Naive B cell (primary cell): ENCODE measurements at places on chromosomes 2 and 18. TPM values are rescaled to one million over a fixed set of nuclear protein-coding genes. Genes with fewer than 3 reads are reported as not detected.
A peak's percentile ranks its signal among the peaks of the same experiment; 100 is the strongest.

The NEURL3 gene
- not detected for polyA plus RNA-seq

DNA sequence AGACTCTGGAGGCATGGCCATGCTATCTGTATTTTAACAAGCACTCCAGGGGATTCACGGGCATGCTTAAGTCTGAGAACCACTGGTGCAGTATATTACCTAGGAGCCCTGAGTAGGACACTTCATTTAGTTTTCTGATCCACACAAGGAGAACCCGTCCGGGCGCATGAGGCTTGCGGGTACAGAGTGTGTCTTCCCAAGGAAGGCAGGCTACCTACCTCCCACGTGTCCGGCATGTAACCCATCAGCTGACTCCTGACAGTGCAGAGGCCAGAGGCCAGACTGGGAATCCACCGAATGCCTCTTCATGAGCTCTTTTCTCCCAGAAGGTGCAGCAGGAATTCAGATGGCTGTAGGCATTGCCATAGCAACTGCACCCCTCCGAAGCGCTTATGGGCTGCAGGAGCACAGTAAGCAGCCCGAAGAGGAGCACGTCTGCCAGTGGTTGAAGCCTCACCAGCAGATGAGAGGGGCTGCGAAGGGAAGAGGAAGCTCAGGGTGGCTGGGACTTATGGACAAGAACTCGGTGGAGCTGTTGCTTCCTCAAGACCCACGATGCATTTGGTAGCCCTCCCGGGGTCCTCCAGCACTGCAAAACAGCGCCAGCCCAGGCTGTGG, 33.8 kb upstream of the DNMT3A start:
- H3K4me1 ChIP-seq, result peaks cover 35% of the 10 kb centered on the region
- no peaks in the 10 kb centered on the region for H3K27me3 ChIP-seq

DNA sequence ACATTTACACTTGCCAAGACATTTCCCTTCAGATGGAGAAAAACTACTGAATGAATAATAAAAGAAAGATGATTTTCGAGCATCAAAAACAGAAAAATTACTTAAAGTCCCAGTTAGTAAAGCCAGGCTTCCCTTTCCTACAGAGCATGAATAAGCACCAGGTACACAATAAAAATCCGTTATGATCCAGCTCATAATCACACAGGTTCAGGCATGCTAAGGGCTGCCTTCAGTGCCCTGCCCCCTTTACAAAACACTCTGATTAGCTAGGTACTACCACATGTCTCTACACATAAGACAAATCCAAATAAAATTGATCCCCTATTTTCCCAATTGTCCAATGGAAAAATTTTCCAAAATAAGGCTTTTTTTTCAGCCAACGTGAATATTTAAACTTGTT, 413.2 kb upstream of the LRATD1 start:
- no peak for DNase-seq
- H3K36me3 ChIP-seq, result no peaks in the 10 kb centered on the region
- no peaks in the 10 kb centered on the region for H3K27me3 ChIP-seq

GRCh38 chr2:120305296-120305695, 40.6 kb upstream of the INHBB start:
- H3K27ac ChIP-seq, result no peak overlapping the region
- no peaks in the 10 kb centered on the region for H3K27me3 ChIP-seq
- no peak for DNase-seq
- peaks cover 17% of the 10 kb centered on the region for H3K4me1 ChIP-seq

GRCh38 chr2:220959391-220959802, 612.7 kb downstream of the EPHA4 start:
- H3K27me3 ChIP-seq, result peaks cover 12% of the 10 kb centered on the region
- H3K27ac ChIP-seq, result no peak overlapping the region
- H3K4me3 ChIP-seq, result no peak overlapping the region
- no peaks in the 10 kb centered on the region for H3K36me3 ChIP-seq

DNA sequence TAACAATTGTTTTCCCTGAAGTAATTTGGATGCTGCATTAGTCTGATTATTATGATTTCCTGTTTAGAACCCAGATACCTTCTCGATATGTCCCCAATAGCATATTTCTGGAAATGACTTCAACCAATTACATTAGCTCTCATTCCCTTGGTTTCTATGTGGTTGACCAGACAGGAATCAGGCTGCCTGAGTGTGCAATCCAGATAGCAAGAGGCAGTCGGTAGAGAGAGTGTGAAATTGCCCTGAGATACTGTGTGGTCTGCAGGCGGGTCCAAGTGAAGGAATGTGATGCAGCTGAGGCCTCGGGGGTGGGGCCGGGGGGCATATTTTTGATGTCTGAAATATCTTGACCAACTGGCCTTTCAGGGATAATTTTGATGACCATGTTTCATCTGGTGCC, 143.9 kb upstream of the ITGA6 start:
- no peaks in the 10 kb centered on the region for H3K36me3 ChIP-seq
- DNase-seq, result no peak
- H3K27me3 ChIP-seq, result no peaks in the 10 kb centered on the region

DNA sequence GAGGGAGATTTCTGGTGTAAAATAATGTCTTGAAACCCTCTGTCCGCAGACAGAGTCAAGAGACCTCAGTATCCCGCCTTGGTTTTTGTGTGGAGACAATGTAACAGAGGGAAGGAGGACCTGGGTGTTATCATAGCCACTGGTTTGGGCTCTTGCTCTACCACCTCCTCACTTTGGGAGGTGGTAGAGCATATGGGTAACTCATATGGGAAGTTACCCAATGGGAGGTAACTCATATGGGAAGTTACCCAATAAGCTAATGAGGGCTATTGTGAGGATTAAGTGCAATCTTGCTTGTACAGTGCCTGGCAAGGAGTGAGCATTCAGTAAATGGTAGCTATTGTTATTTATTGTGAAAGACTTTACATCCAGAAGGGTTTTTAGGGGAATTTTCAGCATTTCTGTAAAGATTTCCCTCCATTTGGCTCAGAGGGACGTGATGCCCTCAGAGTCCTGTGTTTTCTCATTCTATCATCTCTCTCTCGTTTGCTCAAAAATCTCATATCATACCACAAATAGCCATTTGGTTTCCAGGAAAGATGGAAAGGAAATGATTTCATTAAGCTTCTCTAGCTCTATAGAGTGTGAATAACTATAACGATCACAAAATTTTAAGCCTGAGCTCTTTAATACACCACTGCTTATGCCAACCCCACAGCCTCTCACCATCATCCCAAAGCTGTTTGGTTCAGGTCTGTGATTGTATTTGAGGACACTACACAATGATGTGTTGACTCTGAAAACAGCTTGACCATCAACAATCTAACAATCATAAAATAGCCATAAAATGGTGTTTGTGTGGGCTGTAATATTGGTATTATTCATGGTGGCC, 307.7 kb downstream of the STK39 start:
- H3K27me3 ChIP-seq, result peaks cover 8% of the 10 kb centered on the region
- H3K4me1 ChIP-seq, result no peaks in the 10 kb centered on the region
- no peak overlapping the region for H3K27ac ChIP-seq

GRCh38 chr18:6256521-6256920, 158.2 kb downstream of the L3MBTL4 start:
- no peaks in the 10 kb centered on the region for H3K27me3 ChIP-seq
- peaks cover 32% of the 10 kb centered on the region for H3K36me3 ChIP-seq
- DNase-seq, result no peak
- H3K4me3 ChIP-seq, result peak overlapping the region; percentile 6
- peak overlapping the region; percentile 75 for H3K27ac ChIP-seq
- H3K4me1 ChIP-seq, result peaks cover 35% of the 10 kb centered on the region

GRCh38 chr2:34372967-34373366, 773.9 kb upstream of the FAM98A start:
- no peak overlapping the region for H3K27ac ChIP-seq
- no peak for DNase-seq
- H3K36me3 ChIP-seq, result no peaks in the 10 kb centered on the region
- H3K4me1 ChIP-seq, result no peaks in the 10 kb centered on the region
- no peak overlapping the region for H3K4me3 ChIP-seq
- H3K27me3 ChIP-seq, result no peaks in the 10 kb centered on the region

- H3K36me3 ChIP-seq, result no peaks in the 10 kb centered on the region
- H3K27me3 ChIP-seq, result no peaks in the 10 kb centered on the region
- H3K4me3 ChIP-seq, result no peak overlapping the region
- no peak overlapping the region for H3K27ac ChIP-seq
- no peak for DNase-seq
These were observed 147.7 kb downstream of the NETO1 start for GRCh38 chr18:72720116-72720515.
